AG04449 (cell line): ENCODE measurements at places on chromosomes 4 and X.

DNA sequence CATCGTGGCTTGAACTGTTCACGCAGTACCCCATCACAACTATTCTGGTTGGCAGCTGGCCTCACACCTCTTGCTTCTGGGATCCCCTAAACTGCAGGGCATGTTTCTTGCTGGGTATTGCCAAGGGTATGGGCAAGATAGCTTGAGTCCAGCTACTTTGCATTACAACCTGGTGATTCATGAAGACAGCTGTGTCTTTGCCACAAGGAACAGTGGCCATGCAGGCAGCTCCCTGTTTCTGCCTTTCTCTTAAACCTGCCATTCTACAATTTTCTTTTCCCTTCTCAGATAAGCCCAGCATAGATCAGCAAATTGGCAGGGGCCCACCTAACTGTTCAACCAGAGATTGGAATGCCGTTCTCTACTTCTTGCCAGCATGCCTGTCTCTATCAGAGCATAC, 42.8 kb downstream of the TENM3 start:
- DNase-seq: no peak

DNA sequence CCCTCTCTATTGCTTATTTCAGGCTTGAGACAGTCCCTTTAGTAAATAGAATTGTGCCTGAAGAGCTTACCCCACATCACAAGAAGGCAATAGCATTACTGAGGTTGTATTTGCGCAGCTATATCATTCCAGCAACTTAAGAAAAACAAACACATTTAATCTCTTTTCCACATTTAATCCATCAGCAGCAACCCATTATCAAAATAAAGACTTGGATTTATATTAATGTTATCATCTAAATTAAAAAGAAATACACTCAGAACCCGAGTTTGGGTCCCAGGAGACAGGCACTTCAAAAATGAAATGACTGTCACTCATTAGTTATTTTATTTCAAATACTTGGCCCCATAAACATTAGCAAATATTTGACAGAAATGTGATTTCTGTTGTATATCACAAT, 10.4 kb downstream of the TFDP3 start:
- no peak for DNase-seq

DNA sequence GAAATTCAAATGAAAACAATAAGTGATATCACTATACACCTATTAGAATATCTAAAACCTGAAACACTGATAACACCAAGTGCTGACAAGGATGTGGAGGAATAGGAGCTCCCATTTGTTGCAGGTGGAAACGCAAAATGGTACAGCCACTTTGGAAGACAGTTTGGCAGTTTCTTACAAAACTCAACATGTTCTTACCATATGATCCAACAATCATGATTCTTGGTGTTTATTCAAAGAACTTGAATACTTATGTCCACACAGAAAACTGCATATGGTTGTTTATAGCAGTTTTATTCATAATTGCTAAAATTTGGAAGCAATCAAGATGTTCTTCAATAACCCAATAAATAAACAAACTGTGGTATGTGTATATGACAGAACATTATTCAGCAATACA, 107.9 kb downstream of the FHDC1 start:
- no peak for DNase-seq

- DNase-seq: no peak
Observed at GRCh38 chrX:71540801-71541200, 7.9 kb downstream of the OGT start.
